ENCODE measurements at places on chromosomes 1 and 21. TPM values are rescaled to one million over a fixed set of nuclear protein-coding genes. Genes with fewer than 3 reads are reported as not detected.

DNA sequence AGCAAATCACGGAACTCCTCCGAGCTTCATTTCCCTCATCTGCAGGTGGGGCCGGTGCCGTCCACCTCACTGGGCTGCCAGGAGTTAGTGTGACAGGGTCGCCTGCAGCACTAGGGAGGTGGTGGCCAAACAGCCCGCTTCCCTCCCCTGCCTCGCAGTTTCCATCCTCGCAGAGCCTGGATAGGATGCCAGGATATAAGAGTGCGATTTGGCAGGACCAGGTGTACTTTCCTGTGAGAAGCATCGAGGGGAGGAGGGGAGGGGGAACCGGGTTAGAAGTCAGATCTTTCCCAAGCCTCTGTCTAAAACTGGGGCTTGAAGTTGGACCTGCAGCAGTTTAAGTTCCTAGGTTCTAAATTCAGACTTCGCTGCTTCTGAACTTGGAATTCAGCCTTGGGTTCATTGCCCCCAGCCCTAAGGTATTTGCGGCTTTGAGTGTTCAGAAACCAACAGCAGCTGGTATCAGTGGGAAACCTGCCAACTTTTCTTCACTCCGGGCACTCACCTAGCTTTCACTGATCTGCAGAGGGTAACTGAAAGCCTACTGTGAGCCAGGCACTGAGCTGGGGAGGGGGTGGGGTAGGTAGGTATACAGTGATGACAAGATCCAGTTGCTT is 1.7 kb upstream of the JUN start:
- H3K27ac ChIP-seq, result peak overlapping the region; percentile 100
- H3K27me3 ChIP-seq, result no peaks in the 10 kb centered on the region
- peaks cover 38% of the 10 kb centered on the region for H3K4me1 ChIP-seq
- peak; percentile 52 for DNase-seq
- peaks cover 23% of the 10 kb centered on the region for H3K36me3 ChIP-seq

- DNase-seq, result no peak
- peaks cover 20% of the 10 kb centered on the region for H3K4me1 ChIP-seq
- H3K4me3 ChIP-seq, result no peak overlapping the region
- peaks cover 17% of the 10 kb centered on the region for H3K36me3 ChIP-seq
- no peaks in the 10 kb centered on the region for H3K27me3 ChIP-seq
- no peak overlapping the region for H3K27ac ChIP-seq
Measured at GRCh38 chr21:45466330-45467220, 61.6 kb downstream of the COL18A1 start.

- no peak overlapping the region for H3K27ac ChIP-seq
- DNase-seq, result no peak
- peaks cover 13% of the 10 kb centered on the region for H3K27me3 ChIP-seq
Measured at GRCh38 chr1:155052439-155053395, 1.6 kb downstream of the ADAM15 start.

The C1orf115 gene
- 1.8 TPM for total RNA-seq
